ENCODE measurements at places on chromosomes 2 and 18.

DNA sequence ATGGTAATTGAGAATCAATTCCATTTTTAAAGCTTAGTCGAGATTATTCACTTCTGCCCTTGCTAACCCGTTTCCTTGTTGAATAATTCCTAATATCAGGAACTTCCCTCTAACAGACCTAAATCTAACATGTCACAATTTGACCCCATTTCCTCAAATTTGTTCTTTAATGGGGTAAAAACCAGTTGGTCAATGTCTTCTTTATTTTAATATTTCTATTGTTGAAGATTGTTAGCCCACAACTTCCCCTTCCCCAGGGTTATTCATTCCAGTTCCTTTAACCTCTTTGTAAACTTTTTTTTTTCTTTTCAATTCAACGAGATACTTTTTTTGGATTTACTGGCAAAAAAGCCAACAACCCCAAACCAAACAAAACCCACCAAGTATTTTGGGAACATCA is 7.3 kb downstream of the TNFRSF11A start:
- DNase-seq = no peak

DNA sequence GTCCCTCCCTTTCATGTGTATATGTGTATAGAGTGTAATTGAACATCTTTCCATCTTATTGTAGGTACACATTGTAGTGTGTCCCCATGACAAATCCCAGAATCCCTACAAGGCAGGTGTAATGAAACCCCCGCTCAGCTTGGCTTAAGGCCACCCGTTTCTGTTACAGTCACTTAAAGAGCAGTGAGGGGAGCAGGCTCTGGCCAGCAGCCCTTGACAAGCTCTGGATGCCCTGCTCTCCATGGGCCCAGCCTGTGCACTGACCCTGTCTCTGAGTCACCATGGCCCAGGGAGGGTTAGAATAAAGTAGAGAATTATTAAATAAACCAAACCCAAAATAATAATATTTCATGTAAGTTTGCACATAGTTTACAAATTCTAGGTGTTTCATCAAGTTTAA is 17.2 kb upstream of the MAL start:
- no peak for DNase-seq

DNA sequence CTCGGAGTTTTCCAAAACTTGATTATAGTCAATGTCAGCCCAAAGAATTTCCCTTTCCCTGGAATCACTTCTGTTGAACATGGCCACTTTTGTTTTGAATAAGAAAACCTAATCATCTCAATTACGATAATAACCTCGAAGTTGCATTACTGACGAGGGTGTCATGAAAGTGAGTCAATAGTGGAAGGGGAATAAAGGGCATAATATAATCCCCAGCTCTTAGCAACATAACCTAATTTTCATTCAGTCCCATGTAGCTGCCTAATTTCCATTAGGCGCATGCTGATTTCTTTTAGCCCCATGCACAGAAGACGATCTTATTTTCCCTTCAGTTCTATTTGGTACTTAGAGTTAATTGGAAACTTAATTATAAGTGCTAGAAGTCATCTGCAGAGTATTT is 51.1 kb upstream of the RAPH1 start:
- DNase-seq = peak; percentile 51

- no peak for DNase-seq
Measured at GRCh38 chr18:12891561-12891960, 7.5 kb upstream of the PTPN2 start.

DNA sequence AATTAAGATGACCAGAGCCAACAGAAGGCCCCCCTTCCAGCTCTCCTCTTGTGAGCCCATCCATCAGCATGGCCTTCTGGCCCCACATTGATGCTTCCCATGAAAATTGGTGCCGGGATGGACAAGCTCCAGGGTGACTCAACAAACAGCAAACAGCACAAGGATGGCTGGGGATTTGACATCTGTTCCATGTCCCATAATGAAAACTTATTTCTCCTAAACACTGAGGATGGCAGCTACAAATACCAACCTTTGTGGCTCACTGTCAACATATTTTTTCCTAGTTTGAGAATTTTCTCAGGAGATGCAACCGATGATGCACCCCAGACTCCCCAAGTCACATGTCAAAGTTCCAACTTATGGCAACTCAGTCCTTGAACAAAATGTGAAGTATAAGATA is 169.6 kb upstream of the SIX2 start:
- DNase-seq = no peak

- DNase-seq = peak; percentile 74
Measured at GRCh38 chr2:143264851-143265250, 135.6 kb downstream of the ARHGAP15 start.

- DNase-seq = peak; percentile 94
Measured at GRCh38 chr2:37819186-37819585, 105.9 kb upstream of the RMDN2 start.

GRCh38 chr2:172478353-172478752 is 51.0 kb downstream of the ITGA6 start:
- DNase-seq = no peak
